Testis (tissue), 5 donors: ENCODE measurements at places on chromosomes 7 and 10. TPM values are rescaled to one million over a fixed set of nuclear protein-coding genes. Genes with fewer than 3 reads are reported as not detected.

DNA sequence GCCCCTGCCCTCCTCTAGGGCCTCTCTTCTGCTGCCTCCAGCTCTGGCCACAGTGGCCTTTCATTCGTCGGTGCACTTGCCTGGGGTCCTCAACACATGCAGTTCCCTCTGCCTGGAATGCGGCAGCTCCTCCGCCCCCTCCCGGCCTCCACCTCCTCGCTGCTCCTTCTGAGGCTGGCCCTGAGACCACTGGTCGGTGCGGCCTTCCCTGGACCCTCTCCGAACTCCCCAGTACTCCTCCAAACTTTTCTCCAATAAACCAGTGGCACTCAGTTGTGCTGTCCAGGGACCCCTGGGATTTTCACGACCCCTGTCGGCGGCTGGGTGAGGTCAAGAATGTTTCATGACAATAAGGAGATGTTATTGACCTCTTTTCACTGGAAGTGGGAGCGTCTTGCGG, 53.5 kb downstream of the BMS1 start:
- no peaks in the 10 kb centered on the region for H3K27me3 ChIP-seq
- no peak for DNase-seq
- no peaks in the 10 kb centered on the region for H3K36me3 ChIP-seq

DNA sequence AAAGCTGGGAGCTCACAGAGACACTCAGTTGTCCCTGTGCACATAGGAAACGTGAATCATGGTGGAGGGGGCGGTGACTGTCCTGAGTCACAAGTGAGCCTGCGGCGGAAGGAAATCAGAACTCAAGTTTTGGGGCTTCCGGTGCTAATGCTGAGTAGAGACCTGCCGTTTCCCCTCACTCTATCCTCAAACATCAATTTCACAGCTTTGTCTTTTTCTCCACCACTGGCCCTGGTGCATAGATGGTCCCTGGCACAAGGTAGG, 21.9 kb downstream of the ADCYAP1R1 start:
- no peaks in the 10 kb centered on the region for H3K27me3 ChIP-seq
- no peaks in the 10 kb centered on the region for H3K36me3 ChIP-seq
- peak; percentile 35 for DNase-seq
- no peak overlapping the region for H3K4me3 ChIP-seq
- peak overlapping the region; percentile 30 for H3K27ac ChIP-seq

DNA sequence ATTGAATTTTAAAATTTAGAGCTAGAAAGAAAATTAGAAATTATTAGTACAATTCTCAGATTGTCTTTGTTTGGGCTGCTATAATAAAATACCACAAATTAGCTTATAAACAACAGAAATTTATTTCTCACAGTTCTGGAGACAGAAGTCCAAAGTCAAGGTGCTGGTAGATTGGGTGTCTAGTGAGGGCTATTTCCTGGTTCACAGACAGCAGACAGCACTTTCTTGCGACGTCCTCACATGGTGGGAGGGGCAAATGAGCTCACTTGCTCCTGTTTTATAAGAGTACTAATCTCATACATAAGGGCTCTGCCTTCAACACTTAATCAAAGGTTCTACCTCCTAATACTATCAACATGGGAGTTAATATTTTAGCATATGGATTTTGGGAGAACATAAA, 134.1 kb downstream of the MDFIC start:
- DNase-seq, result no peak
- no peaks in the 10 kb centered on the region for H3K36me3 ChIP-seq
- H3K27me3 ChIP-seq, result no peaks in the 10 kb centered on the region
- no peaks in the 10 kb centered on the region for H3K4me1 ChIP-seq
- no peak overlapping the region for H3K4me3 ChIP-seq

DNA sequence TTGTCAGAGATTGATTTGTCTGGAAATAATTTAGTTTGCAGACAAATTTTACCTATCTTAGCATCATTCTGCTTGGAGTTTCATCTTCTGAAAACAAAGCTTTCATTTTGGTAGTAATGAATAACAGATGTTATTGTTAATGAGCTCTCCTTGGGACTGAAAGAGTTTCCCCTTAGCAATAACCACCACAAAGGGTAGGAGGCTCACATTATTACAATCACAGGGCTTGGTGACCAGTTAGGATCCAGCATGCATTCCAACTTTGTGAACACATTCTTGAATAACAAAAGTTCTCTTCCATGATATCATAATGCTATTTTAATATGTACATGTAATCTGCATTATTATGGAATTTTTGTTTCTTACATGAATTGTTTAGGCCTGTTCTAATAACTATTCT, 148.8 kb upstream of the VWC2 start:
- no peaks in the 10 kb centered on the region for H3K27me3 ChIP-seq
- H3K4me1 ChIP-seq, result no peaks in the 10 kb centered on the region
- DNase-seq, result no peak

DNA sequence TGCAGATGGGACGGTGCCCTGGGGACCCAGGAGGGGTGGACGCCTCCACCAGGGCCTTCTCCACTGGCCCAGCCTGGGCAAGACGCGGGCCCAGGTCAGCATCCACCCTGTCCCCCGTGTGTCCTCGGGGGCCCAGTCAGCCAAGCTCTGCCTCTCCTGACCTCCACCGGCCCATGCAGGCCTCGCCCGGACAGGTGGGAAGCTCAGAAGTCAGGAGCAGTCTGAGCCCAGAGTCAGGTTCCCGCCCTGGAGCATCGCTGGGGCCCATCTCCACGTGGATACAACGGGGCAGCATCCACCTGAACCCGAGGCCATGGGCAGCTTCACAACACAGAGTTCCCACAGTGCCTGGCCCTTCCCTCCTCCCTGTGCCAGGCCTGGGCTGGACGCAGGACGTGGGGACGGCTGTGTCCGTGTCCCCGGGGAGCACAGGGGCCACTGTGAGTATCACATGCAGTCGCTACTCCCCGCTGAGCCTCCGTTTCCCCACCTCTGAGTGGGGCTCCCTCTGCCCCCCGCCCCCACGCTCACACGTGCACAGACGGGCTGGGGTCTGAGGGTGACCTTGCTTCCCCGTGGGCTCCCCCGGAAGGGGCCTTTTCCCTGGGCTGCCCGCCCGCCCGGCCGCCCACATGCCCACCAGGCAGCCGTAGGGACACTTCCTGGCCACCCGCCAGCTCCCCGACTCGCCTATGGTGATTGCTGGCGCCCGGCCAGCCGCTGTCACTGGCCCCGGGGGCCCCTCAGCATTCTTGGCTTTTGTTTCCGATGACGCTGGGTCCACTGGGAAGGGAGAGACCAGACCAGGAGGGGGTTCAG, 64.3 kb downstream of the PDGFA start:
- H3K27me3 ChIP-seq, result no peaks in the 10 kb centered on the region
- DNase-seq, result peak; percentile 63
- no peak overlapping the region for H3K27ac ChIP-seq
- no peak overlapping the region for H3K4me3 ChIP-seq

GRCh38 chr10:128025951-128026350, 100.3 kb downstream of the MKI67 start:
- no peaks in the 10 kb centered on the region for H3K36me3 ChIP-seq
- no peak overlapping the region for H3K27ac ChIP-seq
- H3K4me1 ChIP-seq, result peaks cover 5% of the 10 kb centered on the region
- DNase-seq, result no peak
- no peaks in the 10 kb centered on the region for H3K27me3 ChIP-seq

DNA sequence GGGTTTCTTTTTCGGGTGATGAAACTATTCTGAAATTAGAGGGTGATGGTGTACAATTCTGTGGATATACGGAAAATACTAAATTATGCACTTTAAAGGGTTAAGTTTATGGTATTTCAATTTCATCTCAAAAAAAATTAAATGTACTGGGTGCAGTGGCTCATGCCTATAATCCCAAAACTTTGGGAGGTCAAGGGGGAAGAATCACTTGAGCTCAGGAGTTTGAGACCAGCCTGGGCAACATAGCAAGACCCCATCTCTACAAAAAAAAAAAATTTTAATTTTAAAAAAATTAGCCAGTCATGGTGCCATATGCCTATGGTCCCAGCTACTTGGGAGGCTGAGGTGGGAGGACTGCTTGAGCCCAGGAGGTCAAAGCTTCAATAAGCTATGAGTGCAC, 57.0 kb downstream of the SMURF1 start:
- H3K4me3 ChIP-seq, result no peak overlapping the region
- H3K27ac ChIP-seq, result no peak overlapping the region
- H3K4me1 ChIP-seq, result no peaks in the 10 kb centered on the region

GRCh38 chr7:129515381-129515780, 13.1 kb downstream of the SMKR1 start:
- no peaks in the 10 kb centered on the region for H3K36me3 ChIP-seq
- H3K4me3 ChIP-seq, result no peak overlapping the region
- no peaks in the 10 kb centered on the region for H3K27me3 ChIP-seq
- H3K27ac ChIP-seq, result no peak overlapping the region
- no peaks in the 10 kb centered on the region for H3K4me1 ChIP-seq

- H3K27me3 ChIP-seq, result no peaks in the 10 kb centered on the region
- no peak overlapping the region for H3K4me3 ChIP-seq
- H3K36me3 ChIP-seq, result no peaks in the 10 kb centered on the region
- no peak overlapping the region for H3K27ac ChIP-seq
- DNase-seq, result no peak
- no peaks in the 10 kb centered on the region for H3K4me1 ChIP-seq
Measured at GRCh38 chr7:2299131-2299829, 15.0 kb downstream of the SNX8 start.

- no peaks in the 10 kb centered on the region for H3K36me3 ChIP-seq
- H3K27ac ChIP-seq, result no peak overlapping the region
- H3K4me1 ChIP-seq, result no peaks in the 10 kb centered on the region
- no peak overlapping the region for H3K4me3 ChIP-seq
- H3K27me3 ChIP-seq, result no peaks in the 10 kb centered on the region
Measured at GRCh38 chr10:71025535-71025934, 137.2 kb upstream of the PCBD1 start.

DNA sequence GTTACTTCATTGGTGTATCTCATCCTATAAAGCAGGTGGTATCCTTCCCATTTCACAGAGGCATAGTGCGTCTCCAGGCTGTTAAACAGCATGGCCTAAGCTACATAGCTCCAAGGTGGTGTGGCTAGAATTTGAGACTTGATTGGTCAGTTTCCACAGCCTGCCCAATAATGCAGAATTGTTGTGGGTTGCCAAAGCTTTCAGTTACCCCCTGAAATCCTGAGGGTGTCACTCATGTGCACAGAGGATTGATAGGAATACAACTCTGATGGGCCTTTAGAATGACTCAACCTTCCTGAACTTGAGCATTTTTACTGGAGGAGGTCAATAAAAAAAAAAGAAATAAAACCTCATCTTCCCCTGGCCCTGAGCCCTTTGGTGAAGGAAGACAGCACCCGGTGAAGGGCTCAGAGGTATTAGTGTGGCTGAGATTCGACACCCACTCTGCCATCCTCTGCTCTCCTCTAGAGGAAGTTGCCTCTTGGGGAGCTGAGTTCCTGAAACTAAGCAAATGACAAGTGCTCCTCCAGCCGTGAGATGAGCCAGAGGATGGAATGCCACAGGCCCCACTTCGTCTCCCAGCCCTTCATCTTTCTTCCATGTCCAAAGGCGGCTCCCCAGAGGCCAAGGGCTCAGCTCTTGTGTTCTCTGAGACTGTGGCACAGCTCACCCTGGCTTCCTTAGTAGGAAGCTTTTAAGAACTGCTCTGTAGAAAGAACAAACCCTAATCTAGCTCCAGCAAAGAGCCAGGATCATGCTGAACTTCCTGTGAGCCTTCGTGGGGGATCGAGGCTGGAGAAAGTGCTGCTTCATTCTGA, 1.0 kb downstream of the ACSL5 start:
- no peaks in the 10 kb centered on the region for H3K4me1 ChIP-seq
- H3K36me3 ChIP-seq, result no peaks in the 10 kb centered on the region
- H3K27me3 ChIP-seq, result no peaks in the 10 kb centered on the region
- no peak for DNase-seq

The ZSCAN21 gene
- polyA plus RNA-seq, result 21.3 TPM

The HGF gene
- 3.4 TPM for polyA plus RNA-seq

The NRBF2 gene
- 18.9 TPM for polyA plus RNA-seq

The EIF5AL1 gene
- 24.4 TPM for polyA plus RNA-seq

The ATOH7 gene
- 0.21 TPM for polyA plus RNA-seq

The USP54 gene
- polyA plus RNA-seq, result 40.7 TPM

The GJC3 gene
- 0.79 TPM for polyA plus RNA-seq

The CLDN15 gene
- 12.1 TPM for polyA plus RNA-seq
